Lower lobe of right lung (tissue), 2 donors: ENCODE measurements at places on chromosomes 4 and X. TPM values are rescaled to one million over a fixed set of nuclear protein-coding genes. Genes with fewer than 3 reads are reported as not detected.

DNA sequence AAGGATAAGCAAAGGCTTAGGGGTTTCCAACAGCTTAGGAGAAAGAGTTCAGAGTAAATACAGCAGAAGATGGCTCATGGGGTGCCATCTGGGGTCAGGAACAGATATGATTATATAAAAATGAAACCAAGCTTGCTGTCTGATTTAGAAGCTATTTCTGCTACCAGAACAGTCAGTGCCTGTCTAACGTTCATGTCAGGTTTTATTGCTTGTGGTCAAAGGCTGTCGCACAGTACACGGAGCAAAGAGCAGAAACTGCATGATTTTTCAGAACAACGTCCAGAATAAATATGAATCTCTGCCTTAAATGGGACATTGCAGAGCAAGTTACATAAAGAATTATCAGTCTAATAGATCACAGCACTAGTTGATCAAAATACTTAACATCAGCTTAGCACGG lies 17.4 kb downstream of the CETN2 start:
- no peak overlapping the region for H3K4me3 ChIP-seq
- H3K27me3 ChIP-seq: no peaks in the 10 kb centered on the region
- H3K36me3 ChIP-seq: no peaks in the 10 kb centered on the region
- no peak overlapping the region for H3K27ac ChIP-seq

- H3K27ac ChIP-seq: no peak overlapping the region
- DNase-seq: no peak
- no peak overlapping the region for H3K4me3 ChIP-seq
- H3K4me1 ChIP-seq: no peaks in the 10 kb centered on the region
- H3K27me3 ChIP-seq: no peaks in the 10 kb centered on the region
Measured at GRCh38 chr4:110902500-110902899, 279.6 kb upstream of the PITX2 start.

GRCh38 chrX:105226499-105226898 lies 6.0 kb upstream of the TEX13A start:
- no peaks in the 10 kb centered on the region for H3K27me3 ChIP-seq
- no peak overlapping the region for H3K4me3 ChIP-seq
- DNase-seq: no peak
- H3K27ac ChIP-seq: no peak overlapping the region
- H3K4me1 ChIP-seq: no peaks in the 10 kb centered on the region

DNA sequence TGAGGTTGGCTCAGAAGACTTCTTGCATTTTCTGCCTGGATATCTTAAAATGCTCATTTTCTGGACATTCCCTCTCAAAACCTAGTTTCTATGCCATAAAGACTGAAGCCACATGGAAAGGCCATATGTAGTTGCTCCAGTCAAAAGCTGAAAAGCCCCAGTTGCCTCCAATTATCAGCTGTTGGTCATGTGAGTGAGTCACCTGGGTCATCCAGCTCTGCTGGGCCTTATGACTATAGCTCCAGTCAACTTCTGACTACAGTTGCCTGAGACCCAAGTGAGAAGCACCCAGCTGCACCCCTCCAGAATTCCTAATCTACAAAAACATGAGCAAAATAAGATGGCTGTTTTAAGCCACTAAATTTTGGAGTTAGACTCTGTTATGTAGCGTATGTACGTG lies 41.9 kb downstream of the HELQ start:
- no peak for DNase-seq
- H3K4me3 ChIP-seq: no peak overlapping the region
- peaks cover 78% of the 10 kb centered on the region for H3K36me3 ChIP-seq

DNA sequence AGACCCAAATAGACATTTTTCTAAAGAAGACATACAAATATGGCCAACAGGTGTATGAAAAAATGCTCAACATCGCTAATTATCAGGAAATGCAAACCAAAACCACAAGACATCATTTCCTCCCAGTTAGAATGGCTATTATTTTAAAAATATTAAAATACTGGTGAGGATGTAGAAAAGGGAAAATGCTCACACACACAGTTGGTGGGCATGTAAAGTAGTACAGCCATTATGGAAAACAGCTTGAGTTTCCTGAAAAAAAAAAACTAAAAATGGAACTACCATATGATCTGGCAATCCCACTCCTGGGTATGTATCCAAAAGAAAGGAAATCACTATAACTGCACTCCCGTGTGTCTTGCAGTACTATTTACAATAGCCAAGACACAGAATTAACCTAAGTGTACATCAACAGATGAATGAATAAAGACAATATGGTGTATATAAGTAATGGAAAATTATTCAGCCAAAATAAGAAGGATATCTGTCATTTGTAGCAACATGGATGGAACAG lies 128.9 kb upstream of the DKK2 start:
- H3K36me3 ChIP-seq: no peaks in the 10 kb centered on the region
- DNase-seq: no peak
- H3K4me1 ChIP-seq: no peaks in the 10 kb centered on the region
- no peak overlapping the region for H3K27ac ChIP-seq
- H3K4me3 ChIP-seq: no peak overlapping the region

DNA sequence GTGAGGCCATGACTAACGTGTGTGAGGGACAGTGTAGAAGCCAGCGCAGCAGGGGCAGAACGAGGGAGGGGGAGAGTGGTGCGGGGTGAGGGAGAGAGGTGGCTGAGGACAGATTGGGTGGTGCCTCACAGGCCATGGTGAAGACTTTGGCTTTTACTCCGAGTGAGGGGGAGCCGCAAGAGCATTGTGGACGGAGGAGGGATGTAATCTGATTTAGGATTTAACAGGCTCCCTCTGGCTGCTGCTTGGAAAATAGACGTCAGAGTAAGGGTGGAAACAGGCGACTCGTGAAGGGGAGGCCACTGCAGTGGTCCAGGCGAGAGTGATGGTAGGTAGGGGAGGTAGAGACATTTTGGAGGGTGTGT lies 13.0 kb downstream of the PPP1R3F start:
- H3K36me3 ChIP-seq: no peaks in the 10 kb centered on the region
- no peak for DNase-seq
- no peaks in the 10 kb centered on the region for H3K4me1 ChIP-seq
- no peak overlapping the region for H3K27ac ChIP-seq
- no peaks in the 10 kb centered on the region for H3K27me3 ChIP-seq

Gene EREG
- 1.1 TPM for total RNA-seq

Gene HPGDS
- total RNA-seq: 12.5 TPM

Gene STS
- 9.7 TPM for total RNA-seq

Gene RHOXF2
- not detected for total RNA-seq

Gene HTATSF1
- total RNA-seq: 27.4 TPM
